A375 (cell line): ENCODE measurements at places on chromosomes 2 and 18. TPM values are rescaled to one million over a fixed set of nuclear protein-coding genes. Genes with fewer than 3 reads are reported as not detected.

Gene KCNS3
- total RNA-seq, result 2.8 and 11.2 TPM in 2 replicates

Gene FAM237A
- total RNA-seq, result not detected in 2 replicates

Gene SNORC
- total RNA-seq, result 1.1 TPM in 2 replicates

Gene MYO3B
- not detected in 2 replicates for total RNA-seq

Gene PTH2R
- total RNA-seq, result 0.11 TPM in 1 of 2 replicates, not detected in the other

Gene CABLES1
- total RNA-seq, result 6.8 and 13.3 TPM in 2 replicates

Gene ATP8B1
- not detected in 2 replicates for total RNA-seq

Gene NETO1
- total RNA-seq, result 2.1 and 2.9 TPM in 2 replicates

Gene TSPYL6
- total RNA-seq, result not detected in 2 replicates

Gene SCN9A
- 0.38 and 1.1 TPM in 2 replicates for total RNA-seq

Gene CUL3
- total RNA-seq, result 28.8 and 38.7 TPM in 2 replicates

Gene PRSS56
- not detected in 2 replicates for total RNA-seq

Gene TRAPPC8
- 9.5 and 14.9 TPM in 2 replicates for total RNA-seq

Gene ZNF396
- 0.72 and 1.4 TPM in 2 replicates for total RNA-seq

Gene VIT
- total RNA-seq, result 0.50 and 0.98 TPM in 2 replicates
